Stimulated activated effector memory CD8-positive, alpha-beta T cell treated with anti-CD3 and anti-CD28 coated beads, Interleukin-12 subunit alpha, Interleukin-12 subunit beta, amount 100 ng/mL, for 72 hours (primary cell): ENCODE measurements at places on chromosomes 12 and 14.
A peak's percentile ranks its signal among the peaks of the same experiment; 100 is the strongest.

DNA sequence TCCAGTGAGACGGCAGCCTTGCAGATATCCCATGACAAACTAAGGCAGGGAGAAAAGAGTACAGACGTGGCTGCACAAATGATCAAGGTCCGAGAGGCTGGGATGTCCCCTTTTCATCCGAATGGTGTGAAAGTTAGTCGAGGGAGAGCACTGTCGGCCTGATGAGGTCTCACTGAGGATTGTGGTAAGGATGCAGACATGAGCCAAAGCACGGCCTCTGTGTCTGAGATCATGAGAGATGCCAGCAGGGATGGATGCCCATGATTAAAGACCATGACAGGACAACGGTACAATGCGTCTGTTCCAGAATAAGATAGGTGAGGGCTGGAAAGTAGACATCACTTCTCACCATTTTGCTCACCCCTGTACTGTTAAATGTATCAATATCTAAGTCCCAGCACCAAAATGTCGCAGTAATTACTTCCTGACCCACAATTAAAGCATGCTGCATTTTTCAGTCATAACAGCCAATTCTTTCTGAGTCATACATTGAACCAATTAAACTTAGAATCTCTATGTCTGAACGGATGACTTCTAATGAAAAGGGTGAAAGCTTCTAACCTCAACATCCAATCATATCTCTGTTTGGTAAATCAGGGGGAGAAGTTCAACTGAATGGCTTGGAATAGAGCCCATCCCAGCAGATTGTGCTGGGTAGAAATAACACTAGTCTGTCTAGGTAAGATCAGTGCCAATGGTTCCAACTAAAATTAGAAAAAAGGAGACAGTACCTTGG, 249.6 kb upstream of the SOX5 start:
- no peak for DNase-seq

GRCh38 chr12:27190761-27191160, 53.3 kb upstream of the STK38L start:
- DNase-seq: no peak

GRCh38 chr12:82745807-82746206, 59.1 kb downstream of the TMTC2 start:
- no peak for DNase-seq

- no peak for DNase-seq
These were observed 61.7 kb downstream of the EMP1 start for GRCh38 chr12:13258197-13258596.

DNA sequence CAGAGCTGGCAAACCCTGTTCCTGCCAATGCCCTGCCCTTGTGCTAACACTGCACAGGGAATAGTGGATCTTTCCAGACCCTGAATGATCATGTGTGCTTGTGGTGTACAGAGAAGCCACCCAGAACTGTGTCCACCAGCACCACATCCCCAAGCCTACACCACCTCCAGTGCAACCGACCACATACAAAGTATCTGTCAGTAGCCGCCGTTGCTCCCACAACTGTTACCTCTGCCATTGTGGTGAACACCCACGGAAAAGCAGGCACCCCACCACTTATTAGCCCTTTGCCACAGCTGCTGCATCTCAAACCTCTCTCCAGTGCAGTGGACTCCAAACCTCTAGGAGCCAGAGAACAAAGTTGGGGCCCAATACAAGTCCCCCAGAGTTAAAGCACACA, 1049.6 kb downstream of the TRHDE start:
- DNase-seq: no peak

DNA sequence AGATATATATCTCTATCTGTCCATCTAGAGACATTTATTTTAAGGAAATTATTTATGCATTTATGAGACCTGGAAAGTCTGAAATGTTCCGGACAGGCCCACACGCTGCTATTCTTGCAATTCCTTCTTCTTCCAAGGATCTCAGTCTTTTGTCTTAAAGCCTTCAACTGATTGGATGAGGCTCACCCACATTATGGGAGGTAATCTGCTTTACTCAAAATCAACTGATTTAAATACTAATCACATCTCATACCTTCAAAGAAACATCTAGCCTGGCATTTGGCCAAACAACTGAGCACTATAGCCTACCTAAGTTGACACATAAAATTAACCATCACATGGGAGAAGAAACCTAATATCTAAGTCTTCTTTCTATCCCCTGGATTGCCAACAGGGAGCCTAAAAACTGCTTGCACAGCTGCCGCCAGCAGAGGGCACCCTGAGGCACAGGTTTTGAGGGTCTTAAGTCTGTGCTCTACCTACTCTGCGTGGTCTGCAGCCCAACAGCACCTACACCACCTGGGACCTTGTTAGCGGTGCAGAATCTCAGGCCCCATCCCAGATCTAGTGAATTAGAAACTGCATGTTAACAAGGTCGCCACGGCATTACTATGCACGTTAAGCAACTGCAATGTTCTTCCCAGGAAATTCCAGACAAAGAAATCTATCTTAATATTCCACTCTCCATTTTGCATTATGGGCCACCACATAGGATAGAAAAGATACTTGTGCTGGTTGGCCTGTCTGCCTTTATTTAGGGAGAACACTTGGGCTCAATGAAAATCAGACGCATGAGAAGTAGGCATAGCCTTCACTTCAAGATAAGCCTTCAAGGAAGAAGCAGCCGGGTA, 249.7 kb downstream of the FOXG1 start:
- DNase-seq: no peak

GRCh38 chr14:91420686-91421085, 3.1 kb upstream of the CCDC88C start:
- DNase-seq: no peak

DNA sequence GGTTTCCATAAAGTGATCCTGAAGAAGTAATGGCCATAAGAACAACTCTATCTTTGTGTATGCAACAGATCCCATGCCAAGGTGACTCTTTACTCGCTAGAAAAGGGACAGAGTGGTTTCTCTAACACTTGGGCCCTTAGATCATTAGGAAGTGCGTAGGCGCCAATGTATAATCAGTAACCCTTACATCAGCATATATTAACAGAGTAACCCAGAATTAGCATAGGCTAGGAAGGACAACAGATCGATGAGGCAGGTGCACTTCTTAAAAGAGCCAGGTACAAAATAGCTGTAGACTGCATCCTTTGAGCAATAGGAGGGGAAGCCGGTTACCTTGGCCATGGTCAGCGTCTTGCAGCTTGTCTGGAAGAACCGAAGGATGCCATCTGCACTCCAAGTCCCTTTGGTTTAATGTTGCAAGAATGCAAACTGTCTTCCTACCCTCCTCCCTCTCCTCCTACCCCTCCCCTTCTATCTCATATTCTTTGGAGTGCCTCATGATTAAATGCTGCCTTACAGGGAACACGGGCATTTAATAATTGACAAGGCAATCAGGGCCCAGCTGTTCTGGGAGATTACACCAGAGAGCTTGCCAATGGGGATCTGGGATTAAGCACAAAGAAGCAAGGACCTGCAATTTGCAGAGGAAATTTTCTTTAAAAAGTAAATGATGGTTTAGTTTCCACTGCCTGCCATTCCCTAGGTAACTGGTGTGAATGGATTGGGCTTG, 8.0 kb downstream of the GSG1 start:
- DNase-seq: no peak

- no peak for DNase-seq
These were observed 34.8 kb downstream of the TMCC3 start for GRCh38 chr12:94615260-94616181.

DNA sequence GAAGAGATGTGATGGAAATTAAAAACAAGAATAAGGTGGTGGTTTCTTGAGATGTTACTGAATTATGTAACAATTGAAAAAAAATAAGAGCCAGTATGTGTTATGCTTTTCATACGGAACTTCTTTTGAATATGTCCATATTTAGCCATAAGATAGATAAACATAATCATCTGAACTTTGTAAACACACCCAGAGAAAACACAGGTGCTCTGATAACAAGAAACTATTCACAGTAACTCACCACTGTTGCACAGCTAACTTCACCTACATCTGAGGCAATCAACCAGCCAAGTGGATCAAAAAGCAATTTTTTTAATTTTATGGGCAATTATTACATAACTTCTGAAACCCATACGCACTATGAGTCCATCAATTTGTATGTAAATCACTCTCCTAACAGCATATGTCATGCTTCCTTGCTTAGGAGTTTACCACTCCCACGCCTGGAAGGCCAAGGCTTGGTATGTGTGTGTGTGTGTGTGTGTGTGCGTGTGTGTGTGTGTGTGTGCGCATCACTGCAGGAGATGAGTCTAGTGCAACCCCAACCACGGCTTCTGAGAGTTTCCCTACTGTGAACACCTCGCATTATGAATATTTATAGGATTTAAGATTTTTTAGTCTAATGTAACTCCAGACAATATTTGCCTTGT, 443.4 kb downstream of the BCAT1 start:
- no peak for DNase-seq

DNA sequence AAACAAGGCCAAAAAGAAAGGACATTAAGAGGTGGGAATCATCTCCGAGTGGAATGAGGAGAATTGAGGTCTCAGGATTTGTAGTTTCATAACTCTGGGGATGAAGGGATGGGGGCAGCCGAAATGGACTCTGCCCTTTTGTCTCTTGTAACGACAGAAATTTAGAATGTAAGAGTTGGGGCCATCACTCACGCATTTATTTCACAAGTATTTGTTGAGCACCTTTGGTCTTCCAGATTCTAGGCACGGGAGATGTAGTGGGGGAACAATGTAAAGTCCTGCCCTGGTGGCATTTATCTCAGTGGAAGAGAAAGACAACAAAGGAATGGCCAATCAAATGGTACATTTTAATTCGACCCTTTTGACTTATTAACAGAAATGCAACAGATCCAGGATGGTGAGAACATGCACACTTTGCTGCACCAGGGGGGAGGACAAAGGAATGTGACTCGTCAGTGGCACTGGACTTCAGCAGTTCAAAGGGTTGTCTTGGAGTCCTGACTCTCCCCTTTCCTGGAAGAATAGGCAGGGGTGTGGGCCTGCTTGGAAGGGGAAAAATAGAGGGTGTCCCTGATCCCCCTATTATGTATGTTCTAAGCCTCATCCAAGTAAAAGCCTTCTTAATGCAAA, 102.0 kb downstream of the TMEM30B start:
- no peak for DNase-seq

- no peak for DNase-seq
These were observed 195.1 kb downstream of the CHST11 start for GRCh38 chr12:104651811-104652210.

- no peak for DNase-seq
These were observed 149.2 kb downstream of the DYRK2 start for GRCh38 chr12:67797753-67798152.

- DNase-seq: no peak
These were observed 4.3 kb upstream of the HOXC12 start for GRCh38 chr12:53950437-53950773.

DNA sequence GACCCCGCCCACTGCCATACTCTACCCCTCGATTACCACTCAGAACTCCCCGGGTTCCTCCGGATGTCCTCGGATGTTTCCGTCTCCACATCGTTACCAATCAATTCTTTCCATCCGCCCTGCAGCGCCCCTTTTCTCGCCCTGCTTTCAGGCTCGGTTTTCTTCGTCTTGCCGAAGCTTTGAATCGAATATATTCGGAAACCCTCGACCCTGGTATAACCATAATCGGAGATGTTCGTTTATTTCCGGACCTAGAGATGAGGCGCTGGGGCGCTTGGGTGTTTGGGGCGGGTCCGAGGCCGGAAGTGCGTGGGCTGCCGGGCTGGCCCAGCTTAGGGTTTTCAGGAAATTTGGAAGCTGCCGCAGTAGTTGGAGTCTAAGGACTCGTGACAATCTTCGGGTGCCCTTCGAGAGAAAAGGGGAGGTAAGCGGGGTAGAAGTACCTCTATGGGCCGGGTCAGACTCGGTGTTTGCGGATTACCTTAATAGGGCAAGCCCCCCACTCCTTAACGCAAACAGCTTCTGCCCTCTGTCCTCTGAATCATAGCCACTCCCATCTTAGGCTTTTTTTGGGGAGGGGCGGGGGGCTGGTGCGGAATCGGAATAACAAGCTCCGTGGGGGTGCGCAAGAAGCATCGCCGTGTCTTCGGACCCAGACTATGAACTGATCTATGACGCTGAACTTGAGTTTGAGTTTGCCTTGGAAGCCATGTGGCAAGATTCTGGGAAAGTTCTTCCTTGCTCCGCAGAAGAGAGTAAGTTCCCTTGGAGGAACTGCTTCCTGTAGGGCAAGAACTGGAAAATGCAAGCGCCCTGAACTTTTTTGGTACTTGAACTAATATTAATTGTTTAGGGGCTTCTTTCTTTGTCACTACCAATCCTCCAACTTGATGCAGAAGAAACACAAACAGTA, at the start of gene C14orf119:
Gene C14orf119 (plus strand): TSS at position 310 of the 913 bp plus-strand sequence. CDS start 2,154 bp downstream, outside the sequence.
- no peak for DNase-seq

DNA sequence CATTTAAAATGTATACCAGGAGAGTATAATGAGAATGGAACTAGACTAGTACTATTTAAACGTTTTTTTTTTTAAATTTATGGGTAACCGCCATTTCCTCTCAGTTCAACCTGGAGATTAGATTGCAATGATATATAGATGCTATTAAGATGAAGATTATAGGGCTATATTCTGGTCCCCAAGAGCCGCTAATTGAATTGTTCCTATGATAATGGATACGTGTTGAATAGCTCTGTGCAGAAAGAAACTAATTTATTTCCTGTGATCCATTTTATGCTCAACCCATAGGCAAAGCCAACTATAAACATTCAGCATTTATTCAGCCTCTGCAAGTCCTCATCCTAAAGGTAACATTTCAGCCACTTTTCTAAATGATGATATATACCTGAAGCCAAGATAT, 1595.1 kb upstream of the SEL1L start:
- DNase-seq: no peak

DNA sequence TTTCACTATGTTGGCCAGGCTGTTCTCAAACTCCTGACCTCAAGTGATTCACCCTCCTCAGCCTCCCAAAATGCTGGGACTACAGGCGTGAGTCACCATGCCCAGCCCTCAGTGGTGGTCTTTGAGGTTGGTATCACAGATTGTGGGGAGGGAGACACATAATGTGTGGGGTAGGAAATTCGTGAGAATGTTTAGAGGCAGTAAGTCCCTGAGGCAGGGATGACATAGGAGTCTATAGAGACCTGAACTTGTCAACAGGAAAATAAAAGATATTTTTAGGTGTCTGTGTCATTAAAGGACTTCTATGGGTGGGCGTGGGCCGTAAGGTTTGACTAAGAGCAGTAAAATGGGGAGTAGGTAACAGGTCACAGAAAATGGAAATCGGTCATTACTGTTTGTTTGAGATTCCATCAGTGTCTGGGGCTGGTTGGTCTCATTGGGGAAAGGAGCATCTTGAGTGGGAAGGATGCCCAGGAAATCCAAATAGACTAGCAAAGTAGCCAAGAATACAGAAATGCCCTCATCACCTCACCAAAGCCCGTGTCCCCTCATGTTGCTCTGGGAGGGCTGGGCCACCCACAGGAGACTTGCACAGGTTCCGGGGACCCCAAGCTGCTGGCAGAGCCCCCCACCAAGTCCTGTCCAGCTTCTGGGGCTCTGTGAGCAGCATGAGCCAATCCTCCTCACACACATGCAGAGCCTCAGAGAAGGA, 63.6 kb upstream of the BCL2L14 start:
- peak; percentile 94 for DNase-seq

GRCh38 chr12:91772411-91772810, 373.2 kb downstream of the BTG1 start:
- DNase-seq: no peak
